ENCODE measurements at places on chromosomes 2 and 18.
A peak's percentile ranks its signal among the peaks of the same experiment; 100 is the strongest.

- peak; percentile 34 for DNase-seq
Observed at GRCh38 chr2:173149491-173149890, 73.8 kb downstream of the MAP3K20 start.

DNA sequence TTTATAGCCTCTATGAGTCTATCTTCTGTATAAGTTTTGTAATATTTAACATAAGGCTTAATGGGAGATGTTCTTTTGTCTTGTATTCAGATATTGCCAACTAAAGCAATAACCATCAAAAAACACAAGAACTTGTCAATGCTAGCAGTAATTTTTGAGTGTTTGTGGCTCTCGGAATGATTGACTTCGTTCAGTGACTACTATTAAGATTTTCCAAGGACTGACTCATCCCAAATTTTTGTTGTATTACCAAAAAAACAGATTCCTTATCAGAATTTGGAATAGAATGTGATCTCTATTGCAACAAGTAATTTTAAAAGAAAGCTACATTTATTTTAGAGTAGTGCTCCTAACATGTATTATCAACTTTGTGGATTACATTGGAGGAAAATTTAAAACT lies 8.1 kb downstream of the NABP1 start:
- DNase-seq: no peak

DNA sequence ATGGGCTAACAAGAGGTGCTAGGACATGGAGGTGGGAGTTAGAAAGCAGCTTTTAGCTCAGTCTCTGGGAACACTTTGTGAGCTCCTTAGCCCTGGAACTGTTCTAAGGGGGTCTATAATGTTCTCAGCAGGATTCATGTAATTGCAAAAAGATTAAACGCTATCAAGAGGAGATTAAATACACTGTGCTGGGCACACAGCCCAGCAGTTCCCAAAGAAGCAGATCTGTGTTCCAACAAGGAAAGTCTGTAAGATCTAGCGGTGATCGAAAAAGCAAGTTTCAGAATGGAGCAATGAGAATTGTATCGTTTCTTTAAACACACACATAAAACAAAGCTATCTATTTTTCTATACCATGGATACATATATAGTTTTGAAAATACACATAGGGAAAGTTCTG lies 2.4 kb upstream of the ARID5A start:
- no peak for DNase-seq

- DNase-seq: no peak
Observed at GRCh38 chr2:118670838-118671237, 176.6 kb downstream of the EN1 start.

- no peak for DNase-seq
Observed at GRCh38 chr2:196853301-196854087, 44.3 kb upstream of the C2orf66 start.

DNA sequence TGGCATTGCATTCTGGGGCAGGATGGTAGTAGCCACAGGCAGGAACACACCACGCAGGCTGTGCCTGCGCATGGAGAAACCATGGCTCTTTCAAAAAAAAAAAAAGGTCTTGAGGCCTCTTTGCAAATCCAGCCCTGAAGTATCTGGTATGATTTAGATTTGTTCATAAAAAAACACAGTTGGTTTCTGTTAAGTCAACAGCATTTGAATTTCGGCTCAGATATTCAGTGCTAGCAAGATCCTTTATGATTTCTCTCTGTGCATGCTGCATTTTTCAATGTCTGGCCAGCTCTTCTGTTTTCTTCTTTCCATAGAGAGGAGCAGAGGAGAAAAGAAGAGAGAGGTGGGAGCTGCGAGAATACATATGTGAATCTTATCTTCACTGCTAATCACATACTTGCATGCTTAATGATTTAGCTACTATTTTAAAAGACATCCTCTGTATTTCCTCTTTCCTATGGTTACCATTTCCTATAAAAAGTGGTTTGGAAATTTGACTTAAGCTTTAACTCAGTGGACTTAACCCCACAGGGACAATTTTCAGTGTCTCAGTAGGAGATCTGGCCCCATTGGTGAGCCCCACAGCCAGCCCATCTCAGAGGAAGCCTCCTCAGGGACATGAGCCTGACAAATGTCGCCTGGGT lies 214.3 kb upstream of the APCDD1 start:
- DNase-seq: no peak

GRCh38 chr2:54076586-54076985 lies 38.8 kb upstream of the ACYP2 start:
- DNase-seq: no peak

GRCh38 chr2:232200195-232200594 lies 178.4 kb upstream of the ALPP start:
- no peak for DNase-seq

DNA sequence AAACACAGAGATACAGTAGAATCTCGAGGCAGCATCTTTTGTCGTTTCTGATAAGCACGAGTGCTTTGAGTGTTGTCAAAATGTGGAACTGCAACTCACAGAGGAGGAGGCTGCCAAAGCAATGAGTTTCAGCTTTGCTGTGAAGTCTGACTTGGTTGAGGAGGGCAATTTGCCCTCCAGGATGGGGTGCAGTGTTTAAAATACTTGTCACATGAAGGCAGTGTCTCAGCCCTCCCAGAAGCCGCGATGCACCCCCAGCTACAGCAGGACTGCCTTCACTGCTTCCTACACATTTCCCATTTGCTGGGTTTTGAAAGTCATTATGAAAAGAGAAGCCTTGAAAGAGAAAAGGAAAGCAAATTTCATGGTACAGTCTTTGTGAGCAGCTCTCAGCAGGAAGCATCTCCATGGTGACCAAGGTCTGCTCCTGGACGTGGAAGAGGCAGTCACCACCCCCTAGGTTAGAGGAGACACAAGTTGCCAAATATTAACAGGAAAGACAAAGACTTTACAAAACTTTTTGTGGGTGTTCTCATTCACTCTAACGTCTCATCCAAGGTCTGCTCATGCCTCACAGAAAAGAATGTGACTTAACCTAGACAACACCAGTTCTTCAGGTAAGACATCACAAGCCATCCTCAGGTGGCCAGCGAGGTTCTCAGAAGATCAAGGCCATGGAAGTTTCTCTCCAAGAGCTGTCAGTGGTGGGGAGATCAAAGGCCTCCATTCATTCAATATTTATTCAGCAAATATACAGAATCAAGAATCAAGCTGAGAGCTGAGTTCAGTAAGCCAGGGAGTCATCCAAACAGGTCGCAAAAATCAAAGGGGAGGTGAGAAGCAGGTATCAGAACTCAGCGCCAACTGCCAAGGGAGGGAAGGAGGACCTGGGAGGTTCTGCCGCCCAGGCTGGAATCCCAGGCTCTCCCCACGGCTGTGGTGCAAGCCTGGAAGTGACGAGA lies 476.0 kb downstream of the EIPR1 start:
- no peak for DNase-seq

- DNase-seq: no peak
Observed at GRCh38 chr18:457140-457519, 43.4 kb downstream of the COLEC12 start.

DNA sequence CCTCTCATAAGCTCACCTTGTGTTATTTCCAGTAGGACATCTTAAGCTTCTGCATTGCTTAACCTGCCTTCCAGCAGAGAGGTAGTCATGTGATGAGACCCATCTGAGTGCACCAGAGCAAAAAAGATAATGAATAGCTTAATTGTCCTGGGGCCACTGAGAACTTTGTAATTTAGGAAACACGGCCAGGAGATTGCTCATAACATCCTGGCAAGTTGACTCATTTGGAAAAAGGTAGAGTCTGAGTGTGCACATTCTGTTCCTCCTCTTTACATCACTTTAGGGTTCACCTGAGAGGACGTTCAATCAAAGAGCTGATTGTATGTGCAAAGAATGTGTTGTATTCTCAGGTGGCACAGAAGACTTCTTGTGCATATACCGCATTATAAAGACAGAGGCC lies 830.2 kb upstream of the SOX11 start:
- DNase-seq: no peak

GRCh38 chr2:239921843-239922242 lies 103.3 kb downstream of the NDUFA10 start:
- DNase-seq: no peak

DNA sequence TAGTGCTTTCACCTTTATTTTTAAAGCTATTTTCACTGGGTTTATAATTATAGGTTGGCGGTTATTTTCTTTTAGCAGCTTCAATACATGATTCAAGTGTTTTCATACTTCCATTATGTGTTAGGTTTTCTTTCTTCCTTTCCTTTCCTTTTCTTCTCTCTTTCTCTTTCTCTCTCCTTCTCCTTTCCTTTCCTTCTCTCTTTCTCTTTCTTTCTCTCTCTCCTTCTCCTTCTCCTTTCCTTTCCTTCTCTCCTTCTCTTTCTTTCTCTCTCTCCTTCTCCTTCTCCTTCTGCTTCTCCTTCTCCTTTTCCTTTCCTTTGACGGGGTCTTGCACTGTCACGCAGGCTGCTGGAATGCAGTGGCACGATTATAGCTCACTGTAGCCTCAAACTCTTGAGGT lies 36.0 kb downstream of the HAUS1 start:
- no peak for DNase-seq

DNA sequence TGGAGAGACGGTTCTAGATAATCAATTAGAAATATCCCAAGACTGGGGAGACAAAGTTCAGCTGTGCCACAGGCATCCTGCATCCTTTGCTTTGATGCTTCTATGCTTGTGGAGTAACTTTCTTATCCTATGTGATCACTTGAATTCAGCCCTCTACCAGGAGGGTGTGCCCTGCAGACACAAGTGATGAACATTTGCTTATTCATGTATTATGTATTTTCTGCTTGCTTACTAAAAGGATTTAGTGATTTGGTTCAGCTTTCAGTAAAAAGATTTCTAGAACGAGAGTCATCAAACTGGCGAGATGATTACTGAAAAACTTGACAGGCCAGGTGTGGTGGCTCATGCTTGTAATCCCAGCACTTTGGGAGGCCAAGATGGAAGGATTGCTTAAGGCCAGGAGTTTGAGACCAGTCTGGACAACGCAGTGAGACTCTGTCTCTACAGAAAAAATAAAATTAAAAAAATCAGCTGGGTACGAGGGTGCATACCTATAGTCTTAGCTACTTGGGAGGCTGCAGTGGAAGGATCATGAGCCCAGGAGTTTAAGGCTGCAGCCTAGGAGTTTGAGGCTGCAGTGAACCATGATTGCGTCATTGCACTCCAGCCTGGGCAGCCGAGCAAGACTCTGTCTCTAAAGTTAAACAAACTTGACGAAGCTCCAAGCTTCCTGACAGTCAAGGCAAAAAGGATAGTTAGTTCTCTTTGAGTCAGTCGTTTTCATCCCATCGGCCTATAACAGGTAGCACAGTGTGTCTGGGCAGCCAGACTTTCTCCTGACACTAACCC lies 13.3 kb downstream of the HK2 start:
- DNase-seq: no peak

GRCh38 chr2:224166654-224167053 lies 127.6 kb upstream of the SERPINE2 start:
- DNase-seq: no peak

- no peak for DNase-seq
Observed at GRCh38 chr18:37778417-37779165, 213.0 kb upstream of the CELF4 start.

GRCh38 chr2:38323623-38324022 lies 53.5 kb downstream of the ATL2 start:
- no peak for DNase-seq

GRCh38 chr2:172207911-172208310 lies 105.2 kb upstream of the DLX2 start:
- no peak for DNase-seq

- no peak for DNase-seq
Observed at GRCh38 chr2:109129356-109129920, 433 bp downstream of the SH3RF3 start.

DNA sequence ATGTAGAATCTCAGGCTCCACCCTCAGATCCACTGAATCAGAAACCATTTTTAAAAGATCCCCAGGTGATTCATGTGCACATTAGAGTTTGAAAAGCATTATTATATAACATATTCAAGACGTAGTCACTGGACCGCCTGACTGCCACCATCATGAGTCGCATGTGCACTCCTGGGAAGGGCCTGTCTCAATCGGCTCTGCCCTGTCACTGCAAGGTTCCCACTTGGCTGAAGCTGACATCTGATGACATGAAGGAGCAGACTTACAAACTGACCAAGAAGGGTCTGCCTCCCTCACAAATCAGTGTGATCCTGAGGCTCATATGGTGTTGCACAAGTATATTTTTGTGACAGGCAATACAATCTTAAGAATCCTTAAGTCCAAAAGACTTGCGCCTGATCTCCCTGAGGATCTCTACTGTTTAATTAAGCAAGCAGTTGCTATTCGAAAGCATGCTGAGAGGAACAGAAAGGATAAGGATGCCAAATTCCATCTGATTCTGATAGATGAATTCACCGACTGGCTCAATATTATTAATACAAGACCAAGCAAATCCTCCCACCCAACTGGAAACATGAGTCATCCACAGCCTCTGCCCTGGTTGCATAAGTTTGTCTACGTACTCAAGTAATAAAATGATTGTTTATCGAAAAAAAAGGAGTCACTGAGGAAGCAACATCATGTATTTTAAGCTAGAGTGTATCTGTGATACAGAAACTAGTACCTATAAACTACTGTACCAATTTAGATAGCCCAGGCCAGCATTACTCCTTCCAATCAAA lies 26.2 kb downstream of the ATAD2B start:
- no peak for DNase-seq
